ENCODE measurements at places on chromosomes 6 and 20. TPM values are rescaled to one million over a fixed set of nuclear protein-coding genes. Genes with fewer than 3 reads are reported as not detected.

The SLC32A1 gene
- total RNA-seq: not detected

The NHLRC1 gene
- 1.3 TPM for total RNA-seq

The MUC22 gene
- total RNA-seq: not detected

The HECA gene
- total RNA-seq: 1.9 TPM

The FHL5 gene
- not detected for total RNA-seq
